Fibroblast of mammary gland (primary cell): ENCODE measurements at places on chromosomes 13 and 19.

- peak; percentile 58 for DNase-seq
Observed at GRCh38 chr19:32018014-32018413, 327.4 kb upstream of the ZNF507 start.

DNA sequence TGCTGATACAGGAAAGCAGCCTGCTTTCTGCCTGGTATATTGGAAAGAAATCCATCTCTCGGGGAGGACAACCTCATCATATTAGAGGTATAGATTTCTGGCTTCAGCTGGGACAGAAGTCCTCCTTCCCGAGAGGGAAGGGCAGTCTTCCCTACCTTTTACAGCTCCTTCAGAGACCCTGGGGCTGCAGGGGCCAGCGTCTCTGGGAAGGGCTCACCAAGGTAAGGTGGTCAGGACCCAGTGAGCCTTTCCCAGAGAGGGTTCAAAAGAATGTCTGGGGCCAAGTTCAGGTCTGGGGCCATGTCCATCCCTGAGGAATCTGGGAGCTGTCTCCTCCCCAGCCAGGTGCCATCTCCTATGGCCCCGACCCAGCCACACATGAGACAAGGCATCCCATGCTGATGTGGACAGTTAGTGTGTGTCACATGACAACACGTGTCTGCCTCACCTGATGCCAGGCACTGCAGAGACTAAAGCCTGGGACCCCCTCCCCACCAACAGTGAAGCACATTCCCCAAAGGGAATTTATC is 136.4 kb downstream of the URI1 start:
- DNase-seq = no peak

DNA sequence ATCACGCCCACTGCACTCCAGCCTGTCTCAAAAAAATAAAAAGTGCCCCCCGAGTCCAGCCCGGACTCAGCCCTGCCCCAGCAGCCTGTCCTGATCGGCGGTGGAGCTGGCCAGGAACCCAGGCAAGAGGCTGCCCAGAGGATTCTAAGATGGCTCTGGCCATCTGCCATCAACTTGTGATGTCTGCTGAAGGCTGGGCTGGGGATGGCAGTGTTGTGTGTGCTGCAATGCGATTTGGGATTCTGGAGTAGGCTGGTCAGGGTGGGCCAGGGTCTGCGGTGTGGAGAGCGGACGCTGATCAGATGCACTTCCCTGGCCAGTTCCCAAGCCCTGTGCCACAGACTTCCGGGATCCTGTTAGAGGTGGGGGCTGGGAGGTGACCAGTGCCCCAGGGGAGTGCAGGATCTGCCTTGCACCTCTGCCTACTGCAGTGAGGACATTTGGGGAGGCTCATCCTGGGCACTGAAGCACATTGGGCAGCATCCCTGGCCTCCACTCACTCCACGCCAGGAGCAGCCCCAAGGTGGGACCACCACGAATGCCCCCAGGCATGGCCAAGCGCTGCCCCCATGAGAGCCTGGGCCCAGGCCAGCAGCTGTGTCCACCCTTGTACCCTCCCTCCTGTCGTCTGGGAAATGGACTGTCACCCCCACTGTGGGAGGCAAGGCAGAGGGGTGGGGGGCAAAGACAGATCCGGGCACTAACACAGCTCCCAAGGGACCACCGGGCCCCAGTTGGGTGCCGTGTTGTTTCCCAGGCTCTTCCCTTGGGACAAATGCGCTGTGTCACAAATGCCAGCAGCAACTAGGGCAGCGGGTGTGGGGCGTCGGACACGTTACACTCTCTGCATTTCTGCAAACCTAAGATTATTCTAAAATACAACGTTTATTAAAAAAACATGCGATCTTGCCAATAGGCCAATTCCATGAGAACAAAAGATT is 3.4 kb upstream of the TBXA2R start:
- no peak for DNase-seq

DNA sequence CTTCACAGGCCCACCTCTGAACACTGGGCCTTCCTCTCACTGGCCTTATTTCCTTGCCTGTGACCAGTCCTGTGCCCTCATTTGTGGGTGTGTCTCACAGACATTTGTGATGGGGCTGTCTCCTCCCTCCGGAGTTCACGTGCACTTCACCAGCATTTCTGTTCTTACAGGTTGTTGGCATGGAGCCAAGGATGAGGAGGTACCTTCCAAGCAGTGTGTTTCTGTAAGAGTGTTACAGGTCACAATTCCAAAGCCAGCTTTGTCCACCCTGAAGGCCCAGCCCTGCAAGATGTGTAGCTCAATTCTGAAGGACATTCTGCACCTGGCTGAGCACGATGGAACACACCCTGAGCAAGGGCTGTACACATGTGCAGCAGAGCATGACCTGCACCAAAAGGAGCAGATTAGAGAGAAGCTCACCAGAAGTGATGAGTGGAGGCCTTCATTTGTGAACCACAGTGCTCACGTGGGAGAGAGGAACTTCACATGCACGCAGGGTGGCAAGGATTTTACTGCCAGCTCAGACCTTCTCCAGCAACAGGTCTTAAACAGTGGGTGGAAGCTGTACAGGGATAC is 8.1 kb downstream of the ZNF749 start:
- no peak for DNase-seq

DNA sequence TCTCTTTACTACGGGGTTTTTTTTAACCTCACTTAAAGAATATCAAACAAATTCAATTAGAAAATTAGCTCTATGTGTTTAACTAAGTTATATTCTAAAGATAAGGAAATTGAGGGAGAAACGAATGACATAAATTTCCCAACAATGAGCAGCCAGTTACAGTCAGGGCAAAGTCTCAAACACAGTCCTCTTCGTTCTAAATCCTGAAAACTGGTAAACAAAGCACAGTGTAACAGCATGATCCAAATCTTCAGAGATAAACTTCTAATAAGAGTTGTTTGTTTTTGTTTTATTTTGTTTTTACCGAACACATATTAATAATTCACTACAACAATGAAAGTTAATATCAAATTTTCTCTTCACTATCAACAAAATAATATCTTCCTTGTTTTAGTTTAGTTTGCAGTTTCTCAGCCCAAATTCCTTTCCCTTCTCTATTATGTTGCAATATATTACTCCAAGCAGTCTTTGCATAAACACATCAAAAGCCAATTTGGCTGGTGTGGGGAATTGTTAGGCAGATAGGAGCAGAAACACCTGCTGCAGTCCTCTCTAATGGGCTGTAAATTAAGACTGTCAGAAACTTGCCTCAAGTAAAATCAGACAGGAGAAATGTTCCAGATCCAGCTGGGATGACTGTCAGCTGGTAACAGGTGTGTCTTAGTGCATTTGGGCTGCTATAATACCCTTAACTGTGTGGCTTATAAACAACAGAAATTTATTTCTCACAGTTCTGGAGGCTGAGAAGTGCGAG is 106.5 kb upstream of the SGCG start:
- no peak for DNase-seq

- DNase-seq = no peak
Observed at GRCh38 chr13:113666951-113667701, at the start of gene GRK1. Gene GRK1, plus strand, starts transcription at chr13:113667219. Its CDS starts 168 bp downstream, at chr13:113667387.

DNA sequence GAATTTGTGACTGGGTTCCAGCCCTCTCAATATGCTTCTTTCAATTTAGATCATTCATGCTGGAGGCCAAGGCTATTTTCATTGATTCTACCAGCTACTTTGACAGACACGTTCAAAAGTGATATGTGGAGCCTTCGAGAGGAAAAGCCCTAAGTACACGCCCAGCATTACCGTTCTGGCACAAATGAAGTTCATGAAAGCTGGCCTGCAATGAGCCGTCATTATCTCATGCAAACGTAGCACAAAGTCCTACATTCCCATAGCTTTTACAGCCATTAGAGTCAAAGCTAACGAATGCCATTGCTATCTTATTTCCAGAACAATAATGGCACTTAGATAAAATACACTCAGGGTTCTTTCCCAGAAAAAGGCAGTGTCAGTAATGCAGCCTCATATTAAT is 1237.6 kb downstream of the EFNB2 start:
- no peak for DNase-seq

DNA sequence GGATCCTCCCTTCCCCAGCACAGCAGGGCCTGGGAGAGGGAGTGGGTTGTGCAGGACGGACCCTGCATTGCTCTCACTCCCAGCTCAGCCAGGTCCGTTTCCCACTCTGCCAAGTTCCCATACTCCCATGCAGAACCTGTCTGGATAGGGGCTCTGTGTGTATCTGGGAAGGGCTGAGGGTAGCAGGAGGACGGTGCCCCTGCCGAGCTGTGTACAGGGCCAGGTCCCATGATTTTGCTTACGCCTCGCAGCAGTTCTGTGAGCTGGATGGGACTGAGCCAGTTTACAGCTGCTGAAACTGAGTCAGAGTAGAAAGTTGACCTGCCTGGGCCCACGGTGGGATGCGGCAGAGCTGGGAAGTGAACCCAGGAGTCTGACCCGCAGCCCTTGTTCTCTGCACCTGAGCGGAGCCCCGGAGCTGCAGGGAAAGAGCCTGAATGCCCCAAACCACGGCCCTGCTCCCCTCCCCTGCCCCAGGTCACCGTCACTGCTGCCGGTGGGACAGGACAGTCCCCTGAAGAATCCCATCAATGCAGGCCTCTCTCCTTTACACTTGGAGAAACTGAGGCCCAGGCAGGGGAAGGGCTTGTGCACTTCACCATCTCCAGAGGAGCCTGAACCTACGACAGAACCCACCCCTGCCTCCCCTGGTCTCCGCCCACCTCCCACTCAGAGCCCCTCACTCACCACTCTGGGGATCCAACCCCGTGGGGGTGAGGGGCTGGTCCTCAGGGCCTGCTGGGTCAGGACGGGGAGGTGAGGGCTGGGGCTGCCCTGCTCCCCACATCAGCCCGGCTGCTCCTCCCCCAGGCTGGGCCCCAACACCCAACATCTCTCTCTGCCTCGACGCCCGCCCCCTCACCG is 3.5 kb downstream of the LILRB5 start:
- no peak for DNase-seq

- peak; percentile 42 for DNase-seq
Observed at GRCh38 chr13:26563713-26564112, 6.2 kb downstream of the WASF3 start.

GRCh38 chr13:51202477-51203046 is 19.6 kb upstream of the FAM124A start:
- DNase-seq = peak; percentile 47

DNA sequence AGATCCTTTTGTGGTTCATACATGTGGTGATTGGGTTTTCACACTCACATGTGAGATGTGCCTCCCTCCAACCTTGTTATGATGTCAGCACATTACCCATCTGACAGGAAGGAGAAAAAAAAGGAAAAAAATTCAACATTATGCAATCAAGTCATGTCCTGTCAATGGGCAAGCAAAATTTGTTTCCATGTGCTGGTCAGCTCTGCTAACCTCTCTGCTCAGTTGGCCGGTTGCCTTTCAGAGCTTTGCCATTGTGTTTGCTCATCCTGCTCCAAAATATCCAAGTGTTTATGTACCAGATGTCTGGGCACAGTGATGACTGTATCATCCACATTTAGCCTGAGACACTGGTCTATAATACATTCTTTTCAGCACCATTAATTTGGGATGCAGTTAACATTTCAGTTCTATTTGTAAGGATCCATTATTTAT is 27.0 kb upstream of the METTL21C start:
- peak; percentile 95 for DNase-seq

GRCh38 chr13:113862931-113863523 is 849 bp downstream of the GAS6 start:
- DNase-seq = no peak

DNA sequence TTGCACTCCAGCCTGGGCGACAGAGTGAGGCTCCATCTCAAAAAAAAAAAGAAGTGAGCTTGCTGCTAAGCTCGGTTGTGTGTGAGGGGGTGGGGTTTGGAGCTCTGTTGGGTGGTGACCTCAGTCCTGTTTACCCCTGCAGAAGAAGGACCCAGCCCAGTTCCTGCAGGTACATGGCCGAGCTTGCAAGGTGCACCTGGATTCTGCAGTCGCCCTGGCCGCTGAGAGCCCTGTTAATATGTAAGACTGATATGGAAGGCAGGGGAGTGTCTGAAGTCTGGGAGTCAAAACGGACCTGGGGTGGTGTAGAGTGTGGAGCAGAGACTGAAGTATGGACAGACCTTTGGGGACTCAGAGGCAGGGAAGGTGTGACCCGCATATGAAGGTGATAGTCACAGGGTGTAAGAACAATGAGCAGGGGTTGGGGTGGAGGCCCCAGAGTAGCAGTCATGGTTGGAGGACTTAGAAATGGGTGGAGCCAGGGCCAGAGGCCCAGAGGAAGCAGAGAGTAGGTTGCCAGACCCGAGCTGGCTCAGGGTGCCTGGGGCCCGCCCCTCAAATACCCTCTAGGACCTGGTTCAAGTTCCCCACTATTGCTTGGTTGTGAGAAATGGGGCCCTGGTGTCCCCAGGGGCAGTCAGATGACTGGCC is 13.2 kb downstream of the CLASRP start:
- DNase-seq = no peak

DNA sequence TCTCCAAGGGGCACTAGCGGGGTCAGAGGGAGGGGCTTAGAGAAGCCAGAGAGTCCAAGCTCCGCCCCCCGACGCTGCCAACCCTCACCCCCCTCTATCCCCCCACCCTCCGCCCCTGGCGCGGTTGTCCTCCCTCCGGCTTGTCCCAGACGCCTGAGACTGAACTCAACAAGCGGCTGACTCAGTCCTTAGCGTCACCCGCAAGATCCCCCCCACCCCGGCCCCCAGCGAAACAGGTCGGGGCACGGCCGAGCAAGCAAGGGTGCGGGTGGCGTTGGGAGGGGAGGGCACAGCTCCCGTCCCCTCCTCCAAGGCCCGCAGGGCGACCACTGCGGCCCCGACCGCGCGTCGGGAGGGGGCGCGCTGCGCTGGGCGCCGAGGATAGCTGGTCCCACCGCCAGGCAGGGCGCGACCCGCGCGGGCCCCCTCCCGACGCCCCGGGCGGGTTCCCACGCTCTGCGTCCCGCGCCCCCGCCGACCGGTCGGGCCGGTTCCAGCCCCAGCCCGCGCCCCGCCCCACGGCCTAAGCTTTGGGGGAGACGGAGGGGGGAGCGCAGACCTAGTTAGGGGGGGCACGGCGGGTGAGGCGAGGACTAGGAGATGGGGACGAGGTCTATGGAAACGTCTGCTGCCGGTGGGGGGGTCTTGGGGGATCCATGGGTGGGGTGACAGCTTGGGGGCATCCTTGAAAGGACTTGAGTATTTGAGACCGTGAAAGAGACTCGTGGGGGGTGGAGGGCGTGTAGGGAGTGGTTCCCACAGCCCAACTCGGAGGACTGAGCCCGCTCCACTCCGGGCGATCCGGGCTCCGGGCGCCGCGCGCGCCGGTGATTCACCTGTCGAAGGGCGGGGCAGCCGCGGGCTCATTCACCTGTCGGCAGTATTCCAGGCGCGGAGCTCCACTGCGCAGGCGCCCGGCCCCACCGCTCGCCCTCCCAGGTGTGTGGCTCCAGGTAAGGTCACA is 5.1 kb downstream of the NOTCH3 start:
- DNase-seq = peak; percentile 74

GRCh38 chr19:54461613-54462012 is 2.0 kb downstream of the LENG9 start:
- DNase-seq = no peak

GRCh38 chr19:16366433-16367260 is 42.0 kb downstream of the KLF2 start:
- DNase-seq = no peak
